GM23248 (cell line): ENCODE measurements at places on chromosomes 7 and 10.
A peak's percentile ranks its signal among the peaks of the same experiment; 100 is the strongest.

DNA sequence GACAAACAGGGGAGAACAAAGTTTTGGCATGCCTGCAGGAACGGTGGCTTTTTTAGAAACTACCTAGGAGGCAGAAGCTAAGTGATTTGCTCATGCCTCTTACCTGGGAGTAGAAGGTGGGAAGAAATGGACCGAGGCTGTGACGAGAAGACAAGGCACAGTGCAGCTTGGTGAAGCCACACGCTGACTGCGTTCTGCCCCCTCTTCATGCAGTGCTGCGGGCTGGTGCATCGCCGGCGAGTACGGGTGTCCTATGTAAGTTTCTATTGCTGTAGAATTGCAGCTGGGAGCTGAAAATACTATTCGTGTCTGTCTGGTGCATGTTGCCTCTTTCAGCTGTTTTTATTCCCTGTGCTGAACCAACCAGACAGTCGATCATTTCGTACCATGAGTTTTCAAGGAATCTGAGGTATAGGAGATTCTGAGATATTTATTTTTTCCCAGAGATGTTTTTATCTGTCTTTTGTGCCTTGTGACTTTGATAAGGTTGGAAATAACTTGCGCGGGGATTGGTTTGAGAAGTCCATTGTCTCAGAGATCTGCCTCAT is 120.9 kb downstream of the CACNB2 start:
- DNase-seq, result no peak

DNA sequence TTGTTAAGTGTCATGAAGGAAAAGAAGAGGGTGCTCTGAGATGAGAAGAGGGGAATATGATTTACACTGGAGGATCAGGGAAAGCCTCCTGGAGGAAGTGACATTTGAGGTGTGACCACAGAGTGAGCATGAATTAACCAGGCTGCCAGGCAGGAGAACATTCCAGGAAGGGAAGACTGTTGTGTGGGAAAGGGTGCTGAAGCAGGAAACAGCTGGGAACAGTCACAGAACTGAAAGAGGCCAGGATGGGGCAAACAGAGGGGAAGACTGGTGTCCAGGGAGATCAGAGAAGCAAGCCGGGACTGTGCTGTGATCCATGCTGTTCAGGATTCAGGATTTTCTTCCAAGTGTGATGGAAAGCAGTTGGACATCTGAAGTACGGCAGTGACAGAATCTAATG is 14.9 kb downstream of the HIPK2 start:
- DNase-seq, result peak; percentile 56

- DNase-seq, result peak; percentile 46
Measured at GRCh38 chr10:61970182-61971002, 68.9 kb downstream of the ARID5B start.

DNA sequence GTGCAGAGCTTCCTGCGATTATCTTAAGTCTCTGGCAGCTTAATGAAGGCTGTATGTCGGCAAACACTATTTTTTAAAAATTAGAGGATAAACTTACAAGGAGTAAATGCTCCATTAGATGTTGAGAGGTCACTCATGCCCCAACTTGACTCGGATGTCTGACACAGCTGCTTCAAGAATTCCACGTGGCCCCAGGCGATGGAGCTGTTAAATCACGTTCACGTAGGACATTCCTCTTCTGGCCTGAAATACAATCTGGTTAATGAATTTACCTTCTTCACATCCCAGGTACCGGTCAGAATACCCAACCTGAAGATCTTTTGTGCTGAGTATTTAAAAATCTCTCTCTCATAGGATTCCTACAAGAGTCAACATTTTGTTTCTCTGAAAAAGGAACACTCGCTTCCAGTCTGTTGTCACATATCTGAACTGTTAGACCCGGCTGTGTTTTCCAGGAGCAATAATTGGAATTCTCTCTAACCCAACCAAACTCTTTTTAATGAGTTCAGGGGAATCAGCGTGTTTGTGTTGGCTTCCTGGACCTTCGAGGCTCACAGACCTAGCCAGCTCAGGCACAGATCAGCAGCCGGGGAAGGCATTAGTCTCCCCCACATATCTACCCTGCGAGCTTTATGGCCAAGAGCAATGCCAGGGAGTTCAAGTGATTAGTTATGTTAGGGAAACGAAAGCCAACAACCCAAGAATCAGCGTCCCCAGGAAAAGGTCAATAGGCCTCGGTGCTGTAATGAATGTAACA is 284.9 kb downstream of the FGFR2 start:
- no peak for DNase-seq

DNA sequence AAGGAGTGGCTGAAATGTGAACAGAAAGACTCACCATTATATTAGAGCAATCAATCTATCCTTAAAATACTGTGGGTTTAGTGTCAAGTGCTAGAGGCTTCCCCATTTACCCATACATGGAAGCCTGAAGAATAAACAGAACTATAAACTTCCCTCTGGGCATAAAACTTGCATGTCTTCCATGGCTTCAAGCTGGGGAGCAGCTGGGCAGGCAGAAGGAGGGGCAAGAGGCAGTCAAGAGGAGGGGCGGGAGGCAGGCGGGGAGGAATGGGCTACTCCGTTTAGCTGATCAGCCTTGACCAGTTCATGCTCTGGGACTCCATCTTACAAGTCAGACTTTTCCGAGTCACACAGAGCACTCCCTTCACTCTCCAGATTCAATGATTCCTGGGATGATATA is 3.5 kb upstream of the PRSS1 start:
- no peak for DNase-seq

DNA sequence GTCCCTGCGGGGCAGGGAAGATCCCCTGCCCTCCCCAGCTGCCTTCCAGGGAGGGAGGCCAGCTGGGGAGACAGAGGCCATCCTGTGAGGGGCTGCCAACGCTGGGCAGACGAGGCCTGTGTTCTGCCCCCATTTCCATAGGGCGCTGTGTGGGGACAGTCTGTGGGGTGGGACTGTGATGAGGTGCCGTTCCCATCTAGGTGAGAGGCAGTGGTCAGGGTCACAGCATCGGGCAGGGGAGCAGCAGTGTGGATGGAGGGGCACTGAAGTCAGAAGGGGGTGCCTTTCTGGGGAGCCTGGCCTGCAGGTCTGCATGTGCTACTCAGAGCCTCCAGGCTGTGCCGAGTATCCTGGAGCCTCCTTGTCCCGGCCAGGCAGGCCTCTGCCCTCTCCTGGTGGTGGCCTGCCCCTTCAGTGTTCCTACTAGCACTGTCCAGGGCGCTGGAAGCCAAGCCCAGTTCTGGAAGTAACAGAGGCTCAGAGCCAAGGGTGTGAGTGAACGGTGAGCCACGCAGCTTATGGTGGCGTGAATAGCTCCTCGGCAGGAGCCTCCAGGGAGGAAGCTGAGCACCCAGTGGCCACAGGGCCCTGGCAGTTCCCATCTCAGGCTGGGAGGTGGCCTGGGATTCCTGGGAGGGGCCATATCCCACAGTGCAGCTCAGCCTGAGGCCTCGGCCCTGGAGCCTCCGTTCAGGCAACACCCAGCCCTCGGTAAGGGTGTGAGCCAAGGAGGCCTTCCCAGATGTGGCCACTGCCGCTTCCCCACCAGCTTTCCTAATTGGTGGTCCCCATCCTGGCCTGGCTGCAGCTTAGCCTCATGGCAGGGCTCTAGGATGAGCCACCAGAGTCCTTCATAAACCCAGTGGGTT is 23.3 kb upstream of the CSGALNACT2 start:
- peak; percentile 69 for DNase-seq

DNA sequence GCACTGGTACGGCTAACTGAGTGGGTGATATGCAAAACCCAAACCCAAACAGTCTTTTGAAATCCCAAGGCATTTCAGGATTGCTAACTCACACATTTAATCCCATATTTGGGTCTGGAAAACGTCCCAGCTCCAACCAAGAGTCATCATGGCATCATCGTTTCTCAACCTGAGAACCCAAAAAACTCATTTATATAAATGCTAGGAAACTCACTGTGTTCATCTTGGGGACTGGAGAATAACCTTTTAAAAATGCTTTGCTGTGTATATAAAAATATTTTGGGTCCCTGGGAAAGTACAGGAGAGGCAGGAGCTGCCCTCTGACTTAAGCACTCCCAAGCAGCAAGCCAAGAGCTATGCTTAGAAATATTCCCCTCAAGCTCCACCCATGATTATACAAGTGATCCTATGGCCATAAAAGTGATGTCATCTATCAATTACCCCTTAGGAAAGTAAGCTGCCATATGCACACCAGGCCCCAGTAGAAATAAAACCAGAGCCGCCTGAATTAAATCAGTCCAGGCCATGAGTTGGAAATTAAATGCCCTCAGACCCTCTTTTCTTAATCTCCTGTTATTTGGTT is 352.1 kb downstream of the FRMD4A start:
- DNase-seq, result peak; percentile 97

DNA sequence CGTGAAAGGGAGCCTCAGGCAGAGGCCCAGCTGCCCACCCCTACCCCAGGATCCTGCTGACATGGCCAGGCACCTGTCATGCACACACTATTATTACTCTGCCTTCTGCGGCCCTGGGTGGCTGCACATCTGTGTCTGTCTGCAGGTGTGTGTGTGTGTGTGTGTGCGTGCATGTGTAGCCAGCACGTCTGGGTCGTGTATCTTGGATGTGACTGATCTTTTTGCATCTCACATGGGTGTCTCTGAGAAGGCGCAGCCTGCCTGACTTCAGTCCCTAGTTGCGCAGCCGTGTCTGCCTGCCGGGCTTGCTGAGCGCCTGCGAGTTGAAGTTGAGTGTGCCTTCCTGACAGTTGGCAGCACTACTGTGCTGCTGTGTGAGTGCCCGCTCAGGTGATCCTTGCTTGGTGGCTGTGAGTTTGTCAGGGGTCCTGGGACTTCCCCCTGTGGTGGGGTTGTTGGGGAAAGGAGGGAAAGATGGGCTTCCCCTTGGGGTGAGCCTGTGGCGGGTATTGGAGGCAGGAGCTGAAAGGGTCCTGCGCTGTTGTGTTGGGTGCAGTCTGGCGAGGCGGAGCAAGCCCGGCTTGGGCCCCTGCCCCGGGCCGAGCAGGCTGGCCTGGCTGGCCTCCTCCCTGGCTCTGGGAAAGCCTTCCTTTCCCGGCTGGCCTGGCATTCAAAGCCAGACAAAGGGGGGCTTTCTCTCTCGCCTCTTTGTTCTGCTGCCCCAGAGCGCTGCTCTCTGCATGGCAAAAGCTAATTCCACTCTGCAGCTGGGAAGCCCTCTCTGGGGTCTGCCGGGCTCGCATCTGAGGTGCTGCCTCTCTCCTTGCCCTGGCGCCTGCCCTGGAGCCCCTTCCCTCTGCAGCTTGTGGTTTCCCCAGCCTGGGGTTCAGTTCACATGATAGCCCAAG is 4.9 kb downstream of the TRIM8 start:
- peak; percentile 51 for DNase-seq

DNA sequence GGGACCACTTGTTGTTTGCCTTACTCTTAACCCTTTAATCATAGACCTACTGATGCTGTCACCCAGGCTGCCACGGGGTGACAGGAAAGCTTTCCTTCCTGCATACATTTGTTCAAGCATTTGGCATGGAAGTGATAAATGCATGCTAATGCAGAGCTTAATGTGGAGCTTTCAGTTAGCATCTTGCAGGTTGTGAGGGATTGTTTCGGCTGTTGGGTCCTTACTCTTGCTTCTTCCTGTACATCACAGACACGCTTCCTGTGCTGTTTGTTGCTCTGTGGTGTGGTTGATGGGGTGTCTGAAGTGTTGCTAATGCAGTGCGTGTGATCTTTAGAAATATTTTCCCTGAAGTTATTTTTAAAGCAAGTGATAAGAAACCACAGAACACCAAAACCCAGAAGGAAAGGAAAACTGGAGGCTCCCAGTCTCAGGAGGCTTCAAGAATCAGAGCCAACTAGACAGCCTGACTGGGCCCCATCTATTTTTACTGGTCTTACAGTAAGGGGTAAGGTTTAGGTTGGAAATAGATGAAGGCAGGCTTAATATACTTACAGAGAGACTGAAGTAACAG is 143.1 kb downstream of the CHN2 start:
- no peak for DNase-seq

DNA sequence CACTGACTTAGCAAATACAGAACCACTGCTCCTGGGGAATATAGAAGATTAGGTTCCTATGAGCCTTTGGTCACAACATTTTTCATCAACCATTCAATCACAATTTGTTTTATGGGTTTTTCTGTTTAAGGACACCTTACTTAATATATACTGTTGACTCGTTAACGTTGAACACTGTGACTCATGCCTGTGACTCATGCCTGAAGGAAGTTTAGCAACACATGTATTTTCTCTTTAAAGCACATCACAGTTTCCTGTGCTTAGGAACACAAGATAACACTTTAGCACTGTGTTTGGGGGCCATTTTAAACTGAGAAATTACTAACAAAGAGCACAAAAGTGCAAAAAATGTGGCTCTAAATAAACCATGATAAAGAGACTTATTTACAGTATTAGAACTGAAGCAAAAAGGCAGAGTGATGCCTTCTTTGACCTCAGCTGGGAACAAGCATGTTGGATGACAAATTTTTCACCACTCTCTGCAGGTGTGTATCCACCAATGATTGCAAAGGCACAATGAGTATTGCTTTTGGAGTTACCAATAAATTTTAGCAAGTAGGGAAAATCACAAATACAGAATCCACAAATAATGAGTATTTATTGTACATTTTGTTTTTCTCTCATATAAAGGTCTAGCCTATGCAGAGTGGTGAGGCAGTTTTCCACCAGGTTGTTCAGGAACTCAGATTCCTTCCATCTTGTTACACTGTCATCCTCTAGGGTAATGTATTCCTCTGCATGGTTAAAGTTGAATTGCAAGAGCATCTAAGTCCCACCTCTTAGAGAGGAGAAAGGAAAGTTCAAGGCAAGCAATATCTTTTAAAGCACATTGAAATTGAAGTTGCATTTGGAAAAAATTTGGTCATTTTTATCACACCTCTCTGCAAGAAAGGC is 7.3 kb downstream of the FGFBP3 start:
- DNase-seq, result peak; percentile 93

- no peak for DNase-seq
Measured at GRCh38 chr7:77802557-77803405, 4.2 kb downstream of the PHTF2 start.

DNA sequence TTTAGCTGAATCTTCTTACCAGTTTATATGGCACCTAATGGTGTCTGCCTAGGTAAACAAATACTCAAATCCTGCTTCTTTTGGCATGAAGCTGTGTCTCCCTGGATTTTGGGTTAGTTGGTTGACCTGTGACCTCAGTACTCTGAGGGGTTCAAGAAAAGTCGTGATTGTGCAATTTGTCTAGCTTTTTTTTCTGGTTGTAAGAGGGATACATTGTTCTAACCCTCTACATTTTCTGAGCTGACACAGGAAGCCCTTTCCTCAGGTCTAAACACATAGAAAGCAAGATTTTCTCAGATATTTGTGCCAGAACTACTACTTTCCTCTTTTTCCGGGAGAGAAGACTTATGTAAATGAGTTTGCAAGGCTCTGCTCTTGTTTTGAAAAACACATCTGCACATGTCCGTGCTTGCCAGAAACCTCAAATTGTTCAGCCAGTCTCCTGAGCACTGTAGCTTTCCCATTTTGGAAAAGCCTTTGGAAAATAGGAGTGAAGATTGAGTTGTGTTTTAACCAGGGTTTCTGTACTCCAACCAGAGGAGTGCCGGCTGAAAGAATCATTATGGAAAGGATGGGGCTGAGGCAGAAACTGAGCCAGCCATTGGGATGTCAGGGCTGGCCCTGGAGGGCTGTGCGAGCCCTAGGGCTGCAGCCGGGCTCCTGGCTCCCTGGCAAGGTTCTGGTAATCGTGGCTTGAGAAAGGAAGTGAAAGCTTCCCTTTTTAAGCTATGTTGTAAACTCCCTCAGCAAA is 31.3 kb upstream of the CXCL12 start:
- no peak for DNase-seq
